Putamen (tissue), 1 donor: ENCODE measurements at places on chromosomes 6 and 20.

- DNase-seq, result no peak
These were observed 10.6 kb downstream of the KCNG1 start for GRCh38 chr20:51012357-51012756.

DNA sequence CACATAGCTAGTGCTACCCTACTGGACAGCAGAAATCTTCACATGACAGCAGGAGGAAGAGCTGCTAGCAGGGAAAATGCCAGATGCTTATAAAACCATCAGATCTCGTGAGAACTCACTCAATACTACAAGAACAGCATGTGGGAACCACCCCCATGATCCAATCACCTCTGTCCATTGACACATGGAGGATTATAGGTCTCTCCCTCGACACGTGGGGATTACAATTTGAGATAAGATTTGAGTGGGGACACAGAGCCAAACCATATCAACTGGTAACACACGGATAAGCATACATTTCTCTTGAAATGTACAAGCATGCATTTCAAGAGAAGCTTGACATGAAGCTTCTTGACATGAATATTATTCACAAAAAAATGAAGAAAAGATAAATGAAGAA lies 64.1 kb downstream of the MMS22L start:
- no peak for DNase-seq

DNA sequence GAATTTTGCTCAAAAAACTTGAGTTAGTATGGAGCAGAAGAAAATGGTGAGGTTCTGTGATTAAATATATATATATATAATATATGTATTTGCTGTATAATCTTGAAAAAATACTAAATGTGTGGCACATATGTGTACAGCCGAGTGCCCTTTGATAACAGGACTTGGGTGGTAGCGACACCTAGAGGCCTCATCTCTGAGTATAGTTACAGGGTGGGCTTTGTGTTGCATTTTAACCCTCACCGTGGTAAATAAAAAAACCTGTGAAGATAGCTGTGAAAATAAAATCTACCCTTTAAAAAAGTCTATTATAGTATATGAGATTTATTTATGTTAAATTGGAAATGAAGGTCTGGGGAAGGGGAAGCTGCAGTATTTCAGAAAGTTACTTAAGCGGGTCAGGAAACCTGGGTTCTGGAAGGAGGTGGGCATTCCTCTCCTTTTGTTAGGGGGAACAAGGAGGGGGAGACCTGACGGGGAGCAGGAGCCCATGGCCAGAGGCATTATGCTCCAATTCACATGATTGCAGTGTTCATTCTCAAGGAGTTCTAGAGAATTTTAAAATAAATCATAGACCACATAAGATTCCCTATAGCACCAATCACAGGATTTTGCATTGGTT lies 82.7 kb downstream of the SH3BGRL2 start:
- no peak for DNase-seq

GRCh38 chr6:46584586-46584985 lies 68.0 kb downstream of the CYP39A1 start:
- no peak for DNase-seq

GRCh38 chr6:47727391-47727790 lies 29.0 kb downstream of the ADGRF4 start:
- no peak for DNase-seq

DNA sequence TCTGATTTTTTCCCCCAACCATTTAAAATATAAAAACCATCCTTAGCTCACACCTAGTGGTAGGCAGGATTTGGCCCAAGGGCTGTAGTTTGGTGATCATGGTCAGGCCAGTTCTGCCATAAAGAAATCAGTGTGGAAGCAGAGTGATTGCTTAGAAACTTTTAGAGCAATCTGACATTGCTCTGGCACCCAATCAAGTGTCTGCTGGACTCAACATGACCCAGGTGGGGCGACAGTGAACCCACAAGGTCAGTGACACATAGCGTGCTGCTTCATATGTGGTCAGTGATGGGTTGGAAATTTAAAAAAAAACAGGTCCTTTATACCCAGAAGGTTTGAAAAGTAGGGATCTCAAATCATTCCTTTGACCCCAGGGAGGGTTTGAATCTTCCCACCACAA lies 107.9 kb downstream of the BANF2 start:
- no peak for DNase-seq

DNA sequence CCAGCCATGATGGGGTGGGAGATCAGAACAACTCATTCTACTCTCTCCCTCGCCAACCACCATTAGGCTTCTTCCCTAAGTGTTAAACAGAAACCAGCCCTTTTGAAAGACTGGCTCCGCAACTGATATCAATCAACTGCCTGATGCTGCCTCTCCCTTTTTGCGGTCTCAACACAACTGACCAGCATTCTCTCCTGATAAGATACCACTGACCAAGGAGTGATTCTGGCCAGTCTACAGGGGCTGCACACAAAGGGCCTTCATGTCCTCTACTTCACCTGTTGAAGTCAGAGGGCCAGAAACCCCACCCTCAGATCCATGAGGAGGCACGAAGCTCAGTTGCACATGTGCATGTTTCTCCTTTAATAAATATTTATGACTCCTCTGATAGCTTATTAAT lies 145.1 kb downstream of the CD24 start:
- DNase-seq, result no peak

GRCh38 chr6:35583893-35584688 lies 71.4 kb upstream of the TULP1 start:
- peak; percentile 73 for DNase-seq

GRCh38 chr6:15429141-15430110 lies 183.6 kb downstream of the JARID2 start:
- DNase-seq, result no peak

GRCh38 chr6:110876806-110877564 lies 2.4 kb downstream of the AMD1 start:
- peak; percentile 26 for DNase-seq

GRCh38 chr20:48995589-48995988 lies 50.5 kb upstream of the CSE1L start:
- no peak for DNase-seq

DNA sequence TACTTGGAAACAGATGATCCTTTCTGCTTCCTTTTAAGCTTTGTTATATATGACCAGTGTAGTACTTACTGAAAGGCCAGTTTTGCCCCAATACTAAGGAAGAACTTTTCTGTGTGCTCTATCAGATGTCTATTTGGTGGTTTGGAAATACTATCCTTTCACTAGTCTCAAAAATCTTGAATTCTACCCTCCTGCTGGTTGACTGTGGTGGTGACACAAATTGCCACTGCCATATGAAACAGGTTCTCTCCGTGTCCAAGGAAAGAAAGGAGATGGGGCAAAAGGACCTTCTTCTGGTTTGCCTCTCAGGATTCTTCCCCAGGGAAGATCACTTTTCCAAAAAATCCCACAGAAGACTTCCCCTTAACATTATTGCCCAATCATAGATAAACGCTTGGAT lies 6.2 kb downstream of the GJE1 start:
- DNase-seq, result no peak

GRCh38 chr6:25253351-25253750 lies 25.8 kb upstream of the CARMIL1 start:
- DNase-seq, result no peak

DNA sequence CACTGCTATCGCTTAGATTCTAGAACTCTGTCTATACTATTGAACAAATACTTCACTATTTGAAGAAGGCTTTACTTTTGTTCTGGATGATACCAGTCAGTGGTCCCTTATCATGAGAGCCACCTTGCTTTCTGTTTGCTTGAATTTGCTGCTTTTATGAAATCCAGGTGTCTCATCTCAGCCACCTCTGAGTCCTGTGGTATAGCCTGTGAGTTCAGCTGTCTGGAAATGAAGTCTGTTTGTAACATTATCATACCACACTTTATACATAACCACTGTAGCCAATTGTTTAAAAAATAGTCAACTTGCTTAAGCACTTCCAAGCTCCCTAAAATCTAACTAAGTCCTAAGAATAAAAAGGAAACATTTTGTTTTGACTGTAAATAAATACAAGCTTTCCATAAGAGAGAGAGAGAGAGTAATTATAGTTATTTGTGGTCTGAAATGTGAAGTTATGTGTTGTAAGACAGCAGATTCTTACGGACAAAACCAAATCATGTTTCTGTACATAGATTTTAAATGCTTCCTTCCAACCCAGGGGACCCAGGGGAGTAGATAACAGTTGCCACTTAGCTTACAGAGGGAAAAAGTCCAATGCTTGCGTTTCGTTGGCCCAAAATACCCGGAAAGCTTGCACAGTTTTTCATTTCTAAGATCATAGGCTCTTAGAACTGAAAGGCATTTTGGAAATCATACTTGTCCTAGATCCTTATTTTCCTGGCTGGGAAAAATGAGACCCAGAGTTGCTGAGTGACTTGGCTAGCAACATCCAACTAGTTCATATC lies 1107.8 kb upstream of the FLRT3 start:
- DNase-seq, result no peak

DNA sequence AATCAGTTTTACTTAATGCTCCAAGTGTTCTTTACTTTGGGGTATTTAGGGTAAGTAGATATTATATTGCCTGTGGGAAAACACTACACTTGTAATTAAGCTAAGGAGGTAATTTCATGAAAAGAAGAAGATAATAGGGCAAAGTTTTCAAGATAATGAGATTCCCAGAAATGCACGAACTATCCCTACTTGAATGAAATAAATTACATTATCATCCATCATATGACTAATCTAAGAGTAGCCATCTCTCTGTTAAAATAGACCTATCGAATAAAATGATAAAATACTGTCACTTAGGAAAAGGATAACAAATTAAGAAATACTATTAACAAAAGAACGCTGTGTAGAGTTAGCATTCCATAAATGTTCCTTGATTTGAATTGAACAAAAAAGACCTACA lies 135.1 kb upstream of the HDAC2 start:
- no peak for DNase-seq

DNA sequence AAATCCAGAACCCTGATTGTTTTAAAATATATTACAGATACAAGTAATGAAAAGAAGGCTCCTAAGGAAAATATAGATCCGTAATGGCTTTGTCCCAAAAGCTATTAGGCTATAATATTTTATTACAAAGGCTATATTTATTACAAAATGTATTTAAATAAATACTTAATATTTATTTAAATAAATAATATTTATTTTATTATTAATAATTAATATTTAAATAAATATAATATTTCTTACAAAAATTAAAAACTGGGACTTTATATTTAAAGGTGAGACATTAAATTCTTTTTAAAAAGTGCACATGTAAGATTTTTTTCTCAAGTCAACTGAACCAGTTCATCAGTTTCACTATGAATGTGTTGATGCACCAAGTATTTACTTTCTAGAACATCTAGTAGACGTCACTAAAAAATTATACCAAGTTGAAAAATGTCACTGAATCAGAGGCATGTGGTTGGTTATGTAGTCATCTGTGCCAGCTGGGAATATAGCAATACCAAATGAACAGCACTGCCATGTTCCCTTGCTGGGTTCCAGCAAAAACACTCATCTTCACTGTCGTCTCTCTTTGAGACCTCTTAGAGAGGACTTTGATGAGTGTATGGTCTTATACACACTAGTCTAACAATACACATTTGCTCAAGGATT lies 278.9 kb downstream of the ESR1 start:
- no peak for DNase-seq

DNA sequence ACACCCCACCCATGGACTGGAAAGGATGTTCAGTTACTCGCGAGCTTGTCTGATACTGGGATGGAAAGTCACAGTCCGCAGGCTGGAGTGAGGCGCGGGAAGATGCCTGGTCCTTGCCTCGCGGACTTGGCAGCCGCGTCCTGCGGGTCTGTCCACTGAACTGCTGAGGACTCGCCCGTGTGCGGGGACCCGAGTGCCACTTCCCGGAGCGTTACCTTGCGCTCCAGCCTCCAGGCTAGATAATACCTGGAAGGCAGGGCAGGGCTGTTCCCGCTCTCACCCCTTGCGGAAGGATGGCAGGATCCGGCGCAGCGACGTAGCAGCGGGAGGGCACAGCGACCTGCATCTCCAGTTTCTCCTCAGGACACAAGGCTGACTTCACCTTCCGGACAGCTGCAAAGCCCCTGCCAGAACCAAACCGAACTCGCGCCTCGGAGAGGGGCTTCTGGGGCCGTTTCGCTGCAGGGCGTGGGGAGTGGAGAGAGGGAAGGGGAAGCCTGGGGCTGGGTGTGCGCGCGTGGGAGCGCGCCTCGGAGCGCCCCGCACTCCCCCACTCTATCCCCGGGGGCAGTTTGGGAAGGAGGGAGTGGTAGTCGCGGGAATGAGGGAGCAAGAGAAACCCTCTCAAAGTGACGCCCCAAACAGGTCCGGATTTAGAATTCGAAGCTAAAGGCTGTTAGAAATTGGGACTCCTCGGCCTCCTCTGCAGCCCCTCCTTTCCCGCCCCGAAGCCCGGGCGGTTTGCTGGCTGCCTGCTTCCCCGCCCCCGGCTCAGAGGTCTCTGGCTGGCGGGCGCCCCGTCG lies at the start of gene KCNQ5:
TSS of gene KCNQ5 (plus strand) at position 774 of the 803 bp plus-strand sequence.
- DNase-seq, result peak; percentile 28

GRCh38 chr20:46296526-46297250 lies 11.6 kb downstream of the CDH22 start:
- DNase-seq, result no peak

GRCh38 chr20:2293971-2294370 lies 1.8 kb upstream of the TGM3 start:
- no peak for DNase-seq

GRCh38 chr6:89527634-89528033 lies 94.7 kb downstream of the ANKRD6 start:
- no peak for DNase-seq

DNA sequence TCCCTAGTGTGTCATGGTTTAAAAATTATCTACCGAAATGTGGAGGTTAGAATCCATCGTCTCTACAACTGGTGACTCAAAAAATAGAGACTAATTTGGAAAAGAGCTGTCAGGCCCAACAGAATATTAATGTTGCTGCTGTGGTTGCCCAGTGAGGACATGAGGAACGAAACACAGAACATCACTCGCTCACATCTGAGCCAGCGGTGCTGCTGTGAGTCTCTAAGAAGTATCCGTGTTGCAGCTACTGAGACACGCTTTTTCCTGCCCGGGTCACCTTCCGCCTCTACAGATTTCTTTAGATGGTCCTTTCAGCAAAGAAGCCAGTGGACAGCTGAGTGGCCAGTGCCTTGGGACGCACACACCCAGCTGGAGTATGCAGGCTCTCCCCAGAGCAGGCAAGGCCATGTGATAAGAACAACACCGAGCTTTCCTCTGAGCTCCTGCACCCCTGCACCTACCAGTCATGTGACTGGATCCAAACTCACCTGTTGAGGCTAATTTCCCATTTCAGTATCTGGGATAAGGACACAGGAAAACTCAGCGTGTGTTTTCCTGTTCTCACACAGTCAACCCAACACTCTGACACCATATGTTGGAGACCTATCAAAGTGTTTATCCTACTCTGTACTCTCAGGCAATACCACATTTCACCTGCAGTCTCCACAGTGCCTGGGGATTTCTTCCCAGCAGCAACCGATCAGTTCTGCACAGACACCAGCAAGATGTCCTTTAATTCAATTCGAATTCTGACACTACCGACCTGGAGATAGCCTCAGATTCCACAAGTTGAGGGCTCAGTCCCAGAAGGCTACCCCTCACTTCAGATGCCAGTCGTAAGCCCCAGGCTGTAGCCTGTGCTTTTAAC lies 119.0 kb upstream of the RPS6KA2 start:
- no peak for DNase-seq
